ENCODE measurements at places on chromosomes 3 and 15.

DNA sequence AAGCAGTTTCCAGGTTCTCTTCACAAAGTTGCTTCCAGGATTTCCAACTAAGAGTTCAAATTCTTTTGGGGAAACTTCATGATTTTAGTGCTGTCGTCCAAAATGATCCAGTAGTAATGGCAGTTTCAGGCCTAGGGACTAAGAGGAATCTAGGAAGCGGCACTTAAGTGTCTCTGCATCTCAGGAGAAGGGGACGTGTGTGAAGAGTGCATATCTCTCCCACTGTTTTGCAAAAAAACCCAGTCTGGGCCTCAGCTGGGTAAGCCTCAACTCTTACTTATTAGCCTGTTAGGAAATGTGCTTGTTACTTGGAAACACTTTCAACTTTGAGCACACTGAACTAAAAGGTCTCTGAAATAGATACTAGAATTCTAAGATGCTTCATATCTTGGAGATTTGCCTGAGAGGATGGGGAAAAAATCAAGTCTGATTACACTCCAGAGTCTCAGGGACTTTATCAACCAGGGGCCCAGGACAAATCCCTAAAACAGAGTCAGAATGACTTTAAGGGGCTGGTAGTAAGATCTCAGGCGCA, 81.8 kb downstream of the WDR76 start:
- DNase-seq: no peak

- no peak for DNase-seq
These were observed 44.9 kb downstream of the OXSR1 start for GRCh38 chr3:38210141-38210757.

GRCh38 chr3:9008550-9009255, 45.4 kb upstream of the RAD18 start:
- DNase-seq: peak; percentile 77

DNA sequence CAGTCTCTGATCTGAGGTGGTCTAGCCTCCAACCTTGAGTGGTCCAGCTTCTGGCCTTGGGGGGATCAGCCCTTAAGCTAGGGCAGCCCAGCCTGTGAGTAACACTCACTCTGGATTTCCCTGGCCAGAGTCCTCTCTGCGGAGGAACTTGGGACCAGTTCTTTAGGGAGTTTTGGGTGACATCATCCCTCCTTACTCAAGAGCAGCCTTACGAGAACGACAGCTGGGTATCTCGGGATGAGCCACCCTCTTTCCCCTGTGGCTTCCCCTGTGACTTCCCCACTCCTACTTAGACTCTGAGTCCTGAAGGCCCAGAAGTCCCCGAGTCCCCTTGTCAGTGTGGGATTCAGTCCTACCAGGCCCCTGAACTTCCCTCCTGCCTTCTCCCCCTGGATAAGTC, 10.2 kb upstream of the PLXND1 start:
- DNase-seq: peak; percentile 95

DNA sequence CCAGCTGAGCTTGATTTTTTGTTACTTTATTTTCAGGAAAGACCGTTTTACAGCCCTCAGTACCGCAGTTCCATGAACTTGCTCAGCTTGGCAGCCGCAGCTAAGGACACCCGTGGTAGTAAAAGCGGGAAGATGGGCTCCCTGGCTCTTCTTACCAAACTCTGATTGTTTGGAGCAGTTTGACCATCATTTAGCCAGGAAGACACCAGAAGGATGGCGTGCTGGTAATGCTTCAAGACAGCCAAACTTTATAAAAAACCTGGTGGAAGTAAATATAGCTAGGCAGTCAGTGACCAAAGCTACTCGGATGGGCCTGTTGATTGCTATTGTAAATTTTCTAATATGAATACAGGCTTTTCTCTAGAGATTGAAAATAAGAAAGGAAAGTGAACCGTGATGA, 28.9 kb downstream of the POLR2M start:
- no peak for DNase-seq

- peak; percentile 24 for DNase-seq
These were observed at the start of gene CAMKV for GRCh38 chr3:49869525-49870126. Gene CAMKV (minus strand): TSS chr3:49869906. CDS start chr3:49862388, 7,518 bp downstream.

DNA sequence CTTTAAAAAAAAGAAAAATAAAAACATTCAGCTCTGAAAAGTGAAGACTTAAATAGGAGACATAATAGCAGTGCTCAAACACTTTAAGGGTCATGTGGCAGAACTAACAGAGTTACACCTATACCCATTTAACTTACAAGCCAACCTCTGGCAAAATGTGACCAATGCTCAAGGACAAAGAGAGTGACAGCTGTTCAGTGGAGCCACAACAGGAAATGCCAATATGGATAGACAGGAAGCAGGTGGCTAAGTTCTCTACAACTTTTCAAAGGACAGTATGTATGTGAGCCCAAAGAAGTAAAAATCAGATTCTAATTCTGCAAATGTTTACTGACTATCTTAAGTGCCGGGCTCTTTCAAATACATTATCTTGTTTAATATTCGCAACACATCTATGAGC, 3.4 kb downstream of the TMCC1 start:
- DNase-seq: no peak

- peak; percentile 54 for DNase-seq
These were observed 181.3 kb downstream of the SNRPN start for GRCh38 chr15:25136119-25136518.

- no peak for DNase-seq
These were observed 40.2 kb upstream of the CRTC3 start for GRCh38 chr15:90489514-90489913.

GRCh38 chr15:49046220-49047102, at the start of gene SECISBP2L:
Gene SECISBP2L (minus strand): TSS chr15:49046446. CDS start chr15:49046299, 147 bp downstream.
- peak; percentile 97 for DNase-seq

DNA sequence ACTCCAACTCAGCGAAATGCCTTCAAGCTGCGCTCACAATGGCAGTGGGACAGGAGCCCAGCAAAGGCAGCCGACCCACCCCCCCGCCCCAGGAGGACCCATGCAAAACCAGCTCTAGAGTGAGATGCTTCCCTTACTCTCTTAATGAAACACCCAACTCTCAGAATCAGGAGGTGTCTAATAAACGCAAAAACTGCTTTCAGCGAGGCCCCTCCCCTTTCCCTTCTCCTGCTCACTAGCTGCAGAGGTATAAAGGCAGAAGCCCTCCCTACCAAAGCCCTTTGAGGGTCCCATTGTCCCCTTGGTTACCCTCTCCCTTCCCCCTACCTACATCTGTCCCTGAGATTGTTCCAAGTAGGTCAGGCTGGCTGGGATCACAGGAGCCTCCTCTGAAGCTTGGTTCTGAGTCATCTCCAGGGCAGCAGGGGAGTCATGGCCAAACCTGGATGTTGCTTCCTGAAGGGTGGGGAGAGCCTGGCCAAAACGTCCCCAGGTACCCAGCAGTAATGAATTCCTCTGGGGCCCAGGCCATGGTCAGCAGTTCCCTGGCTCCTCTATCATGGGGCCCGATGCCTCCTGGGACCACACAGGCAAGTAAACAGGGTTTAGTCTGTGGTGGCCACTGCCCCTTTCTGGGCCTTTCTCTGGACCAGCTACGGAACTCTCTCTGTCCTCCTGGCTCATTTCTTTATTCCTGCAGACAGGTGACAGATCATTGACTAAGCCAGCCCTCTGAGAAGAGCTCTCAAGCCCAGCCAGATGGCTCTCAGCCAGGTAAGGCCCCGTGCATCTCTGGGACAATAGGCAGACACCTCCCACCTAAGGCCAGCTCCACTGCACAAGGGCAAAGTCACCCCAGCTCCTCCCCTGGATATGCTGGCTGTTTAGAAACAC, 8.6 kb downstream of the KLHL25 start:
- peak; percentile 78 for DNase-seq

DNA sequence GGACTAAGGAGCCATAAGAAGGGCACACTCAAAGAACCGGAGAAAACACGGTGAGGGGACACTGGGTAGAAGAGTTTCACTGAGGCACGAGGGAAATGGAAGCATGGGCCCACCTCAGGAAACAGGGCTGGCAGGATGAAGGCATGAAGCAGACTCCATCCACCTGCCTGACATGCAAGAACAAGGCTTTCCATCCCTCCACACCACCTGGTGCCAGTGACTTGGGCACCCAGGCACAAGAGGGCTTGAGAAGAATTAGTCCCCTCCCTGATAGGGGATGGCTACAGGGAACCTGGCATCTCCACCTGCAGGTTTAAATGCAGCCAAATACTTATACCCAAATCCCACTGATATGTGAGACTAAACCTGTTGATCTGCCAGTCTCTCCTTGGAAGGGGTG, 38.9 kb upstream of the PPP2R3A start:
- no peak for DNase-seq

GRCh38 chr3:150317469-150317868, 90.6 kb upstream of the TSC22D2 start:
- no peak for DNase-seq

GRCh38 chr3:32374788-32375595, 16.7 kb upstream of the CMTM7 start:
- DNase-seq: peak; percentile 70

DNA sequence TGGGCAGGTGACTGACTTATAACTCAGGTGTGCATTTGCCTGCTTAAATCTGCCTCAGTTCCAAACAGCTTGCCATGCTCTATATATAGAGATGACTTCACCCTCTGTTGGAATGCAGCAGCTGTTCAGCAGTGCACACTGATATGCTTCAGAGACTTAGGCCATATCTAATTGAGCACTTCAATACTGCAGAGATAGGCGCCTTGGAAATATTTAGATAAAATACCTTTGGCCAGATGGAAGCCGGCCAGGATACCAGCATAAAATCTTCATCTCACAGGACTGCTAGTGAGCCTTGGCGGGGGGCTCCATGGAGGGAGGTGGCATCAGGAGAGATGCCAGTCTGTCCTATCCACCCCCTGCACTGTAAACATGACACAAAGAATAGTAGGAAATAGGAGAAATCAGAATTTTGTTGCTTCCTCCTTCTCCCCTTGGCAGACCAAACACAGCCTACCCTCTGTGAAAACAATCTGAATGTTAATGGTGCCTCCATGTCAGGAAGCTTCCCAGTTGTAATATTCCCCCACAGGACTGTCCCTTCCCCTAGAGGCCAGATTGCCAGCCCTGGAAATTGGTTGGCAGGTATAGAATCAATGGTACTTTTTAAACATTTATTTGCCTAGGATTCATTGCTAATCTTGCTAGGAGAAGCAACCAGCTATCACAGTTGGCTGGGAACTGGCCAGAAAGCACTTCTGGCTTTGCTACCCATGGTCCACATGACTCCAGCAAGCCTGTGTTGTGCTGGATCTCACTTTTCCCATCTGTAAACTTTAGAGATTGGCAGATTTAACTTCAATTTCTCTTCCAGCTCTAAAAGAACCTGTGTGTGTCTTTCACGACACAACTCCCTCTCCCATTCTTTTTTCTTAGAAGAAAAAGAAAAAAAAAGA, 215.5 kb upstream of the KCNMB2 start:
- DNase-seq: peak; percentile 49

DNA sequence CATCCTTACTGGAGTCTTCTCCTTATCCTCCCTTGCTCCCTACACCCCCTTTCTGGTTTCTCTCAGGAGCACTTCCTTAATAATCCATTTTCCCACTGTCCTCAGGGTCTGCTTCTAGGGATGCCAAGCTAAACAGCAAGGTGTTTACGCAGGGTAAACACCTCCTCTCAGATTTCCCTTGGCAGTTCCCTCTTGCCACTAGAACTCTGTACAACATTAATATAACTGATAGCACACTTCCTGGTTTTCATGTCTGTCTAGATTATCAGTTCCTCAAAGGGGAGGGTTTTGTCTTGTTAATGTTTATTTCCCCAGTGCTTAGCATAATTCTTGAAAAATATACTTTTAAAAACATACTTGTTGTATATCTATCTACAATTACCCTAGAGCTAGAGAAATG, 118.0 kb upstream of the SLC24A5 start:
- DNase-seq: no peak

DNA sequence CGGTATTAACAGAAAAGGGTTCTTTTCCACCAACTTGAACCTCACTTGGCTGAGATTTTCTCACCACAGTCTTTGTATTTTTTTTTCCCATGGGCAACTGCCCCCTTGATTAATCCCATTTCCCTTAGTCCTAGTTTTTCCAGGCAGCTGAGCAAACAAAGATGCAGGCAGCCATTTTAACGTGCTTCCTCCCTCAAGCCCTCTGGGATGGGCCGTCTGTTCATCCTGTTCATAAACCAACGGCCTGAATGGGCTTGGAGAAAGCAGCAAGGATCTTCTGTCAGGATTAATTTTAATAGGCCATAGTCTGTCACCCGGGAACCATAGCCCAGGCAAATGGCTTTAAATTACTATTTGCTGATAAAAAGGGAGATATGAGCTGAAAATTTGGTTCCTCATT, 10.4 kb upstream of the POLR2M start:
- DNase-seq: no peak

- DNase-seq: no peak
These were observed 385.6 kb downstream of the SHQ1 start for GRCh38 chr3:72462595-72463011.

DNA sequence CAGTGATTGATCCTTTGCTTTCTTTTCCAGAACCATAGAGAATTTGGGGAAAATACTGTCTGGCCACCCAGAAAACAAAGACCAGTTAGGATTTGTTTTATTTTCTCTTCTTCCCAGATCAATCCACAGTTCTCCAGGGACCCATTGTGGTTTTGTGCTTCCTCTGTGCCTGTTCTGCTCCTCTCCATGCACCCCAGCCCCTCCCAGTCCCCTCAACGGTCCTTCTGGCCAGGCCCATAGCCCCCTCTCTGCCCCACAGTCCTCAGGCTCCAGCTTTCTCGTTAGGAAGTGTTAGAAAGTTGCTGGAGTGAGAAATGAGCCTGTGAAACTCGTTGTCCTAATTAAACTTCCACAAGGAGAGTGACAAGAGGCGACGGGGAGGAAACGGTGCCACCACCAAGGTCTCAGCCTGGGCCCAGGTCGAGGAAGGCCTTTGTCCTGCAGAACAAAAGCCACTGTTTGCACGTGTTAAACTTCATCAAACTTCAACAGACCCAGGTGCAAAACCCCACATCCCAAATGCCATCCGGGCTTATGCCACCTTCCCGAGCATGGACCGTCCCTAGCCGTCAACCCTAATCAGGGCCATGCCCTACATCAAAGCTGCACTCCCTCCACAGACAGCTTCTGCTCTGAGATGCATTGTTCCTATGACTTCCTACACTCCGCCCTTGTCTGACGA, 18.7 kb upstream of the ALDH1A3 start:
- DNase-seq: no peak

- DNase-seq: no peak
These were observed 98.7 kb upstream of the ANKRD28 start for GRCh38 chr3:15896500-15896899.

- peak; percentile 0 for DNase-seq
These were observed 8.5 kb downstream of the RPS17 start for GRCh38 chr15:82531496-82532382.

GRCh38 chr3:117398141-117398899, 688.7 kb downstream of the TUSC7 start:
- DNase-seq: no peak

- DNase-seq: peak; percentile 17
These were observed 40.2 kb downstream of the TRANK1 start for GRCh38 chr3:36904641-36905040.

DNA sequence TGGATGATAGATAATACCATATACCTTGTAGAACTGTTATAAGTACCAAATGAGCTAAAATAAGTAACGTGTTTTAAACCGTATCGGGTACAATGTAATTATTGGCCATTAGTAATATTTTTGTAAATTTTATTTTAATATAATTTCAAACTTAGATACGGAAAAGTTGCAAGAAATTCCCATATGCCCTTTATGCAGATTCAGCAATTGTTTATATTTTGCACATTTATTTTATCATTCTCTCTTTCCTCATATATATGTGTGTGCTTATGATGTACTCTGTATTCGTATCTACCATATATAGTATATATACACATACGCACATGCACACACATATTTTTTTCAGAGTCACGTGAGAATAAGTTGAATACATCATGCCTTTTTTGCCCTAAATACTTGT, 38.5 kb downstream of the EXOG start:
- DNase-seq: no peak

Measured in GM23248 (cell line).